ENCODE measurements at places on chromosomes 11 and 22.
A peak's percentile ranks its signal among the peaks of the same experiment; 100 is the strongest.

DNA sequence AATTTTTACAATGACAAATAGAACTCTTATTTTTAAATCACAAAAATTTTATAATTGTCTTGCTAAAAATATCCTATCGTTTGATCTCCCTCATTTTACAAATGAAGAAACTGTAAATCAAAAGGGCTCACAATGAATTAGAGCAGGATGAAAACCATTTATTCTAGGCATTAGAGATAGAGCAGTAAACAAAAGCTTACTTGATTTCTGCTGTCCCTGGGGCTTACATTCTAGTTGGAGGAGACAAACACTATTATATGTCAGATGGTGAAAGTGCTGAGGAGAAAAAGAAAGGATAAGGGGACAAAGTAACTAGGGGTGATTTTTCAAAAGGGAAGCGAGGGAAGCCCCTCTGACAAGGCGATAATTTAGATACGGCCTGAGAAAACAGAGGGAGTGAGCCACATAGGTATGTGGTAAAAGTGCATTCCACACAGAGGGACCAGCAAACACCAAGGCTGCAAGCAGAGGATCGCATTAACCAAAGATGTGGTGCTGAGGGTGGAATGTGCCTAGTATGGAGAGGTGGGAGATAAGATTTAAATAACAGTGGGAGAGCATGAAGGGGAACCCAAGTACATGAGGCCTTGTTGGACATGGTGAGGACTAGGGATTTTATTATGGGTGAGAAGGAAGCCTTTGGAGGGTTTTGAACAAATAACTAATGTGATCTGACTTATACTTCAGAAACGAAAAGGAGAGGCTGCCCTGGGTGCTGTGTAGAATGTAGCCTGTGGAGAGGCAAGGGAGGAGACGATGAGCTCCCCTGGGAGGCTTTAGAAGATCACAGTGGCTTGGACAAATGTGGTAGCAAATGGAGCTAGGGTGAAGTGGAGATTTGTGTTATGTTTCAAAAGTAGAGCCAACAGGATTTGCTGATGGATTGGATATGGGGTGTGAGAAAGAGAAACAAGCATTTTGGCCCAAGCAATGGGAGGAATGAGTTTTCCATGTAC lies 62.1 kb downstream of the PDHX start:
- DNase-seq, result no peak

GRCh38 chr22:23384431-23384830 lies 195.7 kb downstream of the IGLL1 start:
- DNase-seq, result no peak

DNA sequence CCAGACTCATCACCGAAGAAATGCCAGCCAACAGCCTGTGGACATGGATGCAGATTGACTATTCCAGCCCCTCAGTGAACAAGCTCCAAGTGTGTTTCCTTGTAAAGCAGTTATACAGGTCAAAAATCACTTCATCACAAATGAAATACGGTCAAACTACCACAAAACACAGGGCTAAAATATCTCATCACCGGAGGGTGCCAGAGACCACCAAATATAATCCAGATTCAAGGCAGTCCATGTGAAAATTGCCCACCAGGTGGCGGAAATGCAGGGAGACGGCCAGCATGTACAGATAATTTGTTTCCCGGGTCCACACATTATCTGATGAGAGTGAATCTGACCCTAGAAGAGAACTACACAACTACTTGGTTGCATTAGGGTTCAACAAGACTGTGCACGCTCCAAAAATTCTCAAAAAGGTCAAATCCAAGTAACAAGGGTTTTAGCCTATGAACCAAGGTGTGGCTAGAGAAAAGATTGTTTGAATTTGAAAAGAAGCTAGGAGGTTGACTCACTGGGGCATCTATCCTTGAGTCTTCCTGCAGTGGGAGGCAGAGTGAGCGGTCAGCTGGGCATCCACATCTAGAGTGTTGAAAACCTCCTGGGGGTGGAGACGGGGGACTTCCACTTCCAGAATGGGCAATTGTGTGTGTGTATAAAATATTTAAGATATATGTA lies 71.7 kb downstream of the IGLL5 start:
- peak; percentile 52 for DNase-seq

- no peak for DNase-seq
Measured at GRCh38 chr11:96215110-96215782, 127.7 kb downstream of the MAML2 start.

DNA sequence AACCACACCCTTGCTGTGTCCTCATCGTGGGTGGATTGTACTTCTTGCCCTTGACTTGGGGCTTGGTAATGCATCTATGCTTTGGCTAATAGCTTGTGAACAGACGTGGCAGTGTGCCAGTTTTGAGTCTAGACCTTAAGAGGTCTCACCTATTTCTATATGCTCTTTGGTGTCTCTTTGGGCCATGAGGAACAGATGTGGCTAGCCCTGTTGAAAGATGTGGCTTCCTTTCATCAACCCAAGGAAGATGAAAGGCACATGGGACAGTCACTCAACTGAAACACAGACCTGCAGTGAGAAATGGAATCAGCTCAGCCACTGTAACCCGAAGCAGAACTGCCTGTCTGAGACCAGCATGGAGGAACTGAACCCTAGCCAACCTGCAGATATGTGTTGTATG lies 7.9 kb upstream of the NELL1 start:
- DNase-seq, result no peak

GRCh38 chr11:19284881-19285280 lies 44.1 kb upstream of the E2F8 start:
- no peak for DNase-seq

- peak; percentile 56 for DNase-seq
Measured at GRCh38 chr22:29031227-29032011, 30.2 kb downstream of the C22orf31 start.

DNA sequence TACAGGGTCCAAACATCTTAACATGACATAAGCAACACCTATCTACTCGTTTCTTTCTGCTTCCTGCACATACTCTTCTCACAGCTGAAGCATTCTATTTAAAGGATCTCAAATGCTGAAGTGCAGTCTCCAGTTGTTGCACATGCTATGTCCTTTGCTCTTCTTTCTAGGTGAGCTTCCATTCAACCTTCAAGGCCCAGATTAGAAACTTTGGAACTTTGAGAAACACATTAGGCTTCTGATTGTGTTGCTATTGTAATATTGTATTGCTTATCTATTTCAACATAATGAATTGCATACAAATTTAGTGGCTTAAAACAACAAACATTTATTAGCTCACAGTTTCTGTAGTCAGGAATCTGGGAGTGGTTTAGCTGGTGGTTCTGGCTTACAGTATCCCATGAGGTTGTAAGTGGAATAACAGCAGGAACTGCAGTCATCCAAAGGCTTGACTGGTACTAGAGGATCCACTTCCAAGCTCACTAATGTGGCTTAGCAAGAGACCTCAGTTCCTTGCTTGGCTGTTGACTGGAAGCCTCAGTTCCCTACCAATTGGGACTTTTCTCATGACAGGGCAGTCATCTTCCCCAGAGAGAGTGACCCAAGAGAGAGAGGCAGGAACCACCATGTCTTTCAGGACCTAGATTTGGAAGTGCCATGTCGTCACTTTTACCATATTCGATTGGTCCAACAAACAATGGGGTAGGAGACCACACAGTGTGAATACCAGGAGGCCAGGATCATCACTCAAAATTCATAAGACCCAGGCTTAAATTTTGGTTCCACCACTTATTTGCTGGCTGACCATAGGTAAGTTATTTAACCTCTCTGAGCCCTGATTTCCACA lies 27.2 kb upstream of the RASSF10 start:
- DNase-seq, result no peak

DNA sequence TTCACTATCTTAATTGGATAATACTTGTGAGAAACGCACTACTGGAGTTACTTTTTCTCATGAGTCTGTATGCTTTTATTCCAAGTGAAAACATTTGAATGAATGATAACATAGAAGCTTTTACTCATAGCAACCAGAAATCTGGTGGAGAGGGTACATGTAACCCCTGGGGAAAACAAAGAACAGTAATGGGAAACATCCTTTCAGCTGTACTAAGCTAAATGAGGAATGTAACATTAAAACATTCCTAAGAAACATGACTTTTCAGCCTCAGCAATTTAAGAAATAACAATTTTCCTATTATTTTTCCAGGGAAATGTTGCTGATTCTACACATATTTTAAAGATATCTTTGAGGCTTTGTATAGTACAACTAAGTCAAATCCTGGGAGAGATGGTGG lies 97.2 kb upstream of the CEP126 start:
- no peak for DNase-seq

DNA sequence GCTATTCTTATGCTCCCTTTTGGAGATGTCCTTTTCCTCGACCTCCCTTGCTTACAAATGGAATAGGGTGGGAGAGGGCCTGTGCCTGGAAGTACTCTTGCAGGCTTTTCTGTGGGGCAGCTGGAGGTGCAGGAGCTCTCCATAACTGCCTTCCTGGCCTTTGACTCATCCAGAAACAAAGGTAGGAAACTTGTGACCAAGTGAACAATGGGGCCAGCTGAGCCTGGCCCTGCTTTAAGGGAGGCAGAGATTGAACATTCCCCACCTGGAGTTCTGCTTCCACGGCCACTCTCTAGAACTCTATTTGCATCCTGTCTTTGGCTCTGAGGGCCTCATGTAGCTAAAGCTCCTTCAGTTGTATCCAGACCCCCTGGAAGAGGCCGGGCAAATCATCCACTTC lies 5.1 kb upstream of the LYVE1 start:
- DNase-seq, result no peak

- no peak for DNase-seq
Measured at GRCh38 chr11:130029137-130029536, 26.5 kb upstream of the PRDM10 start.

GRCh38 chr11:117830674-117831351 lies 6.3 kb upstream of the FXYD2 start:
- DNase-seq, result no peak

- no peak for DNase-seq
Measured at GRCh38 chr11:8243458-8243857, 20.2 kb downstream of the LMO1 start.

DNA sequence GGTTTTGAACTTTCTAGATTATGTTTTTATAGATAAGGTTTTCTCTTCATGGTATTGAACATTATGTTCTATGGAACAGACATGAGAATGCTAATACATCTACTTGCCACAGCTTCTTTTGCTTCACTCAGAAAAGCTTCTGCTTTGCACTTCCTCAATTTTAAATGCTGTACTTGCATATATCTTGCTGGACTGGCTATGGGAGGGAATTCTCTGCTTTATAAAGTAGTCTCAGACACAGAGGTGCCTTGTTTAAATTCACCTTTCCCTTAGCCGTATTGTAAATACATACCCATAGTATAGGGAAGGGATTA lies 173.9 kb downstream of the DDX10 start:
- no peak for DNase-seq

GRCh38 chr11:88594274-88594950 lies 256.9 kb upstream of the CTSC start:
- DNase-seq, result no peak

DNA sequence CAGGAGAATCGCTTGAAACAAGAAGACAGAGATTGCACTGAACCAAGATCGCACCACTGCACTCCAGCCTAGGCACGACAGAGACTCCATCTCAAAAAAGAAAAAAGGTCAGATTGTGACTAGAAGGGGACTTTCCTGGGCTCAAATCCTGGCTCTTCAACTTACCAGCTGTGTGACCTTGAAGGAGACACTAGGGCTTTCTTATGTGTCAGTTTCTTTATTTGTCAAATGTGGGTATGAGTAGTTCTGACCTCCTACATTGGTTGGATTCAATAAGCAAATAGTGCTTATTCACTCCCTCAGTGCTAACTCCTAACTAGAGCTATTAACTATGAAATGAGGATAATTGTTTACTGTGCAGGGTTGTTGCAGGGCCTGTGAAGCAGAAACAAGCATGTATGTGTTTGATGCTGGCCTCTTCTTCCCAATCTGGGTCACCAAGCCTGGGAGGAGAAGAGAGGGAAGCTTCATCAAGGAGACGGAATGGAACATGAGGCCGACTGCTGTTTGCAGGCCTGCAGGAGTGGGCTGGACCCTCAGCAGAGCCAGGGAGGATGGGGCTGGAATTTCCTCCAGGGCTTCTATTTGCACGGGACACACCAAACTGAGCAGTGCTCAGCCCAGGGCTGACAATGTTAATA lies 22.5 kb downstream of the RHOD start:
- no peak for DNase-seq

DNA sequence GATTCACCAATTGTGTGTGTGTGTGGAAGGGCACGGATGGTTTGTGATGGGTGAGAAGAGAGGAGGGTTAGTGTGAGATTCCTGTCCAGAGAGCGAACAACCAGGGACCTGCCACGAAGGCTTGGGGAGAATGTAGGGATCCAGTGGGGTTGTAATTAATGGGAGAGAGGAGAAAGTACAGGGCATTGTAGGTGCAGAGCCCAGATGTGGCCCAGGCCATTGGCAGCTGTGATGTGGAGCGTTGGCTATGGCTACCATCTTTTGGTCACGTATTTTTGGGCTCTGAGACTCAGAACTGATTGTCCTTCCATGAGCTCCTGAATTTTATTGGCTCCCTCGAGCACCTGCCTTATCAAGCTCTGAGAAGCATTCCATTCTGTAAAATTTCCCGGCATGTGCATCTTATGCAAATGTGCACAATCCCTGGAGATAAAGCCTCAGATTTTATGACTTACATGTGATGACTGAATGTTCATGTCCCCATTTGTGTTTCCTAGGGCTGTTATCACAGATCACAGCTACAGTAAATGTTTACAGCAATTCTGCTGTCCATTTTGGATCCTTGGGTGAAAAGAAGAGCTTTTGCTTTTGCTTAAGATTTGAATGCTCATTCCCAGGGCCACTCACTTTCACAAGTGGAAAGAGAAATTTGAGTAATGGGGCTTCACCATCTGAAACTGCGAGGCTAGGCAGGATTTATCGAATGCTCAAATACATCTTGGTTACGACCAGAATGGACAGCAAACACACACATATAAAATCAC lies 33.1 kb downstream of the SLC5A1 start:
- DNase-seq, result no peak

- no peak for DNase-seq
Measured at GRCh38 chr22:28017859-28018258, 98.8 kb upstream of the PITPNB start.

DNA sequence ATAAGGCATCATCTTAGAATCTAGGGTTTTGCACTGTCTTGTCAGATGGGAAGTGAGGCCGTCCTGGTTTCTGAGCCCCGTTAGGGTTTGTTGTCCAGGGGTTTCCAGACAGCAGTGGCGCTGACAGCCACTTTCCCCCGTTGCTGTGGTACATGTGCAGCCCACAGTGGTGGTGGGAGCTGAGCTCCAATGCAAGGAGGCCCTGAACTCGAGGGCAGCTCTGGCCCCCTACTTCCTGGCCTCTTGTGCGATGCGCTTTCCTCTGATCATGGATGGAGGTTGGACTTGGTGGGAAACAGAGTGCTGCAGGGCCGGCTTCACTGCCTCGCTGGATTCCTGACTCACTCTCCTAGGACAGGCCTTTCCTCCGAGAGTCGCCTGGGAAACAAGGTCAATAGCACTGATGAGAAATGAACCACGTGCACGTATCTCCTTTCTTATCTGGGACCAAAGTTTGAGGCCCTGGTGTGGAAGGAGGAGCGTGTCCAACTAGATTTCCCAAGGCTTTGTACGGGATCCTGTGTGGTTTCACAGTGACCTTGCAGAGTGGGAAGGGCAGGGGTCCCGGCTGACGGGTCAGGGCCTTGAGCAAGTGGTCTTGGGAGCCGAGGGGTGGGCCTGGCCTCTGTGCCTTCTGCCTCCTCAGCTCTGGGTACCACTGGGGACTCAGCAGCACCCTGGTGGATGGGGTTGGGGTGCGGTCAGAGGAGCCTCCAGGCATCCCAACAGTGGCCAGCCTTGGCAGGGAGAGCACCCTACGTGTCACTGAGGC lies 3.7 kb downstream of the PHRF1 start:
- DNase-seq, result no peak

GRCh38 chr11:62652161-62653006 lies 718 bp downstream of the INTS5 start:
- DNase-seq, result no peak
